ENCODE measurements at places on chromosomes 3 and 15. TPM values are rescaled to one million over a fixed set of nuclear protein-coding genes. Genes with fewer than 3 reads are reported as not detected.

DNA sequence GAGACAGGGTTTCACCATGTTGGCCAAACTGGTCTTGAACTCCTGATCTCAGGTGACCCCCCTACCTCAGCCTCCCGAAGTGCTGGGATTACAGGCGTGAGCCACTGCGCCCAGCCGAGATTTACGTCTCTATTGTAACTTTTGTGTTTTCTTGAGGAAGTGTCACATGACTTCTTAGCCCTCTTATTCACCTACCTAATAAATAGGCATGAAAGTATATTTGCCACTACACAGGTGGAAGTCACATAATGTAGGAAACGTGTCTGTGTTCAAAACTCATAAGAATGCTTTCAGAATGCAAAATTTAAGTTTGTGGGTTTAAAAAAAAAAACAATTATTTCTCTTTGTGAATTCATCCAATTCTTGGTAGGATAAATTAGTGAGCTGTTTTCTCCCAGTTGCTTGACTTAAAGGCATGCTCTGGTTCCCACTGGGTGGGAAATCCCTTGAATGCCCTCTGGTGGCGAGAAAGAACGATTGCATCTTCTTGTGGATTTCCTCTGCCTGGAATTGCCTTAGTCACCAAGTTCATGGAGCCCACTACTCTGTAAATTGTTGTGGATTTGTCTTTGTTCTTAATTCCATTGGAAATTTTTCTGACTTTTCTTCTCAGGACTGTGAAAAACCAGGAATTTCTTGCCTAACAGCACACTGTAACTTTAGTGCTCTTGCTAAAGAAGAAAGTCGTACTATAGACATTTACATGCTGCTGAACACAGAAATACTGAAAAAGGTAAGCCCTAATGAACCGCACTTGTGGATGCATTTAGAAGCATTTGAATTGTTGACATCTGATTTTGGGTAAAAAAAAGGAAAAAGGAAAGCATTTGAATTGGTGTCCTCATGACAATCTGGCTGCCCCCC lies 82.2 kb upstream of the CTDSPL start:
- DNase-seq: peak; percentile 86

DNA sequence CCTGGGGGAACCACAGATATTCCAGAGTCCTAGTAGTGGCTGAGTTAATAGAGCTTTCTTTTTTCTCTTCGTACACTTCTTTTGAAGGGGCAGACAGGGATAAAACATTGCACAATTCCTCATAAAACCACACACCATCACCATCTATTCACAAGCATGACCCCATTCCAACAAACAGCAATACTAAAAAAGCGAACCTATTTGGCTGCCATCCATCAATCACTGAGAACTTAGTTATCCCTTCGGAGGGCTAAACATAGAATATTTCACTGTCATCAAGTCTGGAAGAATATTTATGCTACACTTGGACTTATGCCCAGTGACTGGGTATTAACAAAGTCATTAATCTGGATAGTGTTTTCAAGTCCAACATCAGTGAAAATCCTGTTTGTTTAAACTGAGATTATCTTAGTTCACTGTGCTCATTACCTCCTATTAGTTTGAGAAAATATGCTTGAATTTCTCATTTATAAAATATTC lies 80.3 kb upstream of the PRTG start:
- peak; percentile 67 for DNase-seq

DNA sequence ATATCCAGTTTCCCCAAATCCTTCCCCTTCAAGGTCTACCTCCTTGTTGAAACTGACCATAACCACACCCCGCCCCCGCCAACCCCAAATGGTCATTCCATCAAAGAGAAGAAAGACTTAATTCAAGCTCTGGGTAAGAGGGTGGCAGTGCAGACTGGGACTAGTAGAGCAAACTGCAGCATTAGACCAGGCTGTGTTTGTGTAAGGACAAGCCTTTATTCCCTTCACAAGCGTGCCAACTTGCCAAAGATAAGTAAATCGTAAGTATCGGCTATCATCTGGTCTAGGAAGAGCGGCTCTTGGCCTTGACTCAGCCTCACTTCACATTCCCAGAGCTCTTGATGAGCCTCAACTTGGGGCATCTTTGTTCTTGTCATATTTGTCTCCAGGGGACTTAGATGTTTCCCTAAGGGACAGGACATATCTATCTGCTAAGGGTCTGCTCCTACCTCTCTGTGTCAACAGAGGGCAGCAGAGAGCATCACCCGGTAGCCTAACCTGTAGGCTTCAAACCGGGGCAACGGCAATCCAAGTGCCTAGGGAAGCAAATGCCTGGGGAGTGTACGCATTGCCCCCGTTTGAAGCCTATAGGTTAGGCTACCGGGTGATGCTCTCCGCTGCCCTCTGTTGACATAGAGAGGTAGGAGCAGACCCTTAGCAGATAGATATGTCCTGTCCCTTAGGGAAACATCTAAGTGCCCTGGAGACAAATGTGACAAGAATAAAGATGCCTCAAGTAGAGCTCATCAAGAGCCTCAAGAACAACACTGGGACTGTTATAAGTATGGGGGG lies 8.9 kb upstream of the MAP3K13 start:
- peak; percentile 68 for DNase-seq

DNA sequence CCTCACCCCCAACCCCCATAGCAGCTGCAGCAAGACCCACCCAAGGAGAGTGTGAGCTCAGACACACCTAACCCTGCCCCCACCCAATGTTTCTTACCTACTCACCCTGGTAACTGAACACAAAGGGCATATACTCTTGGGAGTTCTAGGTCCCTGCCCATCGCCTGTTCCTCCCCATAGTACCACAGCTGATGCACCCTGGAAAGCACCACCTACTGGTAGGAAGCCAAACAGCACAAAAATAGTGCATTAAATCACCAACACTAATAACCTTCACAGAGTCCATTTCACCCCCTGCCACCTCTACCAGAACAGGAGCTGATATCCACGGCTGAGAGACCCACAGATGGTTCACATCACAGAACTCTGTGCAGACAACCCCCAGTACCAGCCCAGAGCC lies 245.2 kb downstream of the EFHB start:
- no peak for DNase-seq

GRCh38 chr3:139281522-139282196 lies 62.2 kb upstream of the MRPS22 start:
- DNase-seq: no peak

DNA sequence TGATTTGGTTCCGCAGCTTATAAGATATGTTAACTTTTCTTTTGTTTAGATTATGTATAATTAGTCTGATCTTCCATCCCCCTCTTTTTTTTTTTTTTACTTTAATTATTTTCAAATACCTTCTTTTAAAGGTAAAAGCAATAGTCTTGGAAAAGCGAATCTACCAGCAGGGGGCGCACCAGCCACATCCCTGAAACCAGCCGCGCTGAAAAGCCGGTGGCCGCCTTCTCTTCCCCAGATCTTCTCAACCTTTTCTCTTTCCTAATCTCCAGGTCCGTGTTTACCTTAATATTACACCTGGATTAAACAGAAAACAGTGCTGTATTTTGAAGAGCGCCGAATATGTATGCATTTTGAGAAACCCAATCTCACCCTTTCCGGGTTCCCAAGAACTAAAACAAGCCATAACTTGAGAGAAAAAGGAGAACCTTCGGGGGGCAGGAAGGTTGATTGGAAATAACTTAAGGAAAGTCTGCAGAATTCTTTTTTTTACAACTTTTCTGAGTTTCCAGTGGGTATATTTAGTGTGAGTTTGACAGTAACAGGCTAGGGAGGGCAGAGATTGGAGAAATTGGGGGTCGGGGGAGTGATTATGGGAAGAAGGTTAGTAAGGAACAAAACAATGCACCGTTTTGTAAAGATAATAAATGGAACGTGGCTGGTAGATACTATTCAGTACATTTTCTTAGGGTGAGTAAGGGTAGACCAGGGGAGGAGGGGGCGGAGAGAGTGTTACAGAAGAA lies 2.0 kb upstream of the SOX2 start:
- peak; percentile 72 for DNase-seq

DNA sequence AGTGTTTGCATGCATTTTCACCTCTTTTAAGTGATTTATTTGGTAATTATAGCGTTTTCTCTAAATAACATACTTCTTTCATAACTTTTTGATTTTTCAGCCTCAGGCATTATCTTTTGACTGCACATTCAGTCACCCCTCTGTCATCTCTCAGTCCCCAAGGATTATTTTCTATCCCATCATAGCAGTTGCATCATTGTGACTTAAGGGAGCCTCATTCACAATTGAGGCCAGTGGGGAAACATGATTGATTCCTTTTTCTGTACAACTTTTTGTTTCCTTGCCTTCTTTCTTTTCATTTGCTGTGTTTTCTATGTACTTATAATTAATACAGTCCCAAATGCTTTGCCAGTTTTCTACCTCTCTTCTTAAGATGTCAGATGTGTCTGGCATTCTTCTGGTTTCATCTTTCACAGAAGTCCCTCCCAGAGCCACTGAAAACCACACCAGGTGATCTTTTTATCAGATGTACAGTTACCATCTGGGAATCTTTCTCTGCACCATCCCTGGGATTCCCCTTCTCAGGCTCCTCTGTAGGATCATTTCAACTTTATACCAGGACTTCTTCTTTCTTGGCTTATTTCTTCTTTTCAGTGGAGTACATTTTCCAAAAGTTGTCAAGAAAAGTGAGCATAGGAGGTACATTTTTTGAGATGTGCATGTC lies 151.4 kb downstream of the RAP2B start:
- DNase-seq: no peak

DNA sequence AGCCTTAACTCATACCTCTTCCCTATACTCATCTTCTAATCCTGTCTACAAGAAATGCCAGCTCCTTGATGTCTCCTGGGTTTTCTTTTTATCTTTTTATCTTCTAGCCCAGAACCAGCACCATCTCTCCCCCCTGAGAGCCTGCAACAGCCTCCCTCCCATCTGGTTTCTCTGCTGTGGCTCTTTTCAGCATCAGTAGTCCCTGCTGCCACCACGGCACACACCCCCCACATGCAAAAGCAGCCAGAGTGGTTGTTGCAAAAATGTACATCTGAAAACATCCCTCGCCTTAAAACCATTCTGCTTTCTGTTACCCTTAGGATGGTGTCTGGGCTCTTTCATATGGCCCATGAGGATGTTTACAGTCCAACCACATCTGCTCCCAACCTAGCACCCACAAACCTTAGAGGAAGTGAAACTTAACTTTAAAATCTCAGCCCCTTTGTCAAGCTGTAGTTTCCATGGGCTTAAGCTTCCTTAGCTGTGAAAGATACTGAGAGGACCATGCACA lies 775 bp downstream of the TTC21A start:
- DNase-seq: no peak

GRCh38 chr15:98884894-98885293 lies 122.7 kb downstream of the PGPEP1L start:
- DNase-seq: no peak

DNA sequence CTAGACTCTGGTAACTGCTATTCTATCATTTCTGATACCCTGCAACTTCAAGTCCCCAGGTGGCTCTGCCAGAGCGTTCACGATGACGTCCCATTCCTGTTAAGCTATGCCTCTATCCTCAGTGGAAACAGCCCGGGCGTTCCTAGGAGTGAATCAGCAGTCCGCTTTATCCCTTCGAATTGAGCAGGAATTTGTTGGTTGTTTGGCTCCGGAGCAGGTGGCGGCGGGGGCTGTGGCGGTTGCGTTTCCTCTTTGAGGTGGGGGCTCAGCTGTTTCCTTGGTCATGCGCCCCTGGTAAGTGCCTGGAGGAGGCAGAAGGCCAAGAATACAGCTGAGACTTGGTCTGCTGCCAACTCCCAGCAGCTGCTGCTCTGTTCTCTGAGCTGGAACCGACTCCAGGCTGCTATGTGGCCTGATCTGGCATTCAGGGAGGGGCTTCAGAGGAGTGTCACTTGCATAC lies 25.2 kb downstream of the ARPP21 start:
- DNase-seq: peak; percentile 18

- peak; percentile 73 for DNase-seq
These were observed 53.4 kb upstream of the XRN1 start for GRCh38 chr3:142501004-142501926.

GRCh38 chr3:37400945-37401344 lies 226.6 kb upstream of the LRRFIP2 start:
- DNase-seq: peak; percentile 66

The CCR2 gene
- total RNA-seq: not detected

The VPS33B gene
- total RNA-seq: 8.7 TPM

The GNAT1 gene
- not detected for total RNA-seq

The CD200R1 gene
- total RNA-seq: not detected

All from lung microvascular endothelial cell (primary cell).